T-helper 9 cell (primary cell): ENCODE measurements at places on chromosomes 6 and 20.
A peak's percentile ranks its signal among the peaks of the same experiment; 100 is the strongest.

- DNase-seq = no peak
Measured at GRCh38 chr20:55094353-55094861, 619.0 kb downstream of the DOK5 start.

GRCh38 chr6:85544776-85545175 is 48.9 kb downstream of the SNX14 start:
- no peak for DNase-seq

- no peak for DNase-seq
Measured at GRCh38 chr20:19620446-19620845, 137.6 kb upstream of the RIN2 start.

DNA sequence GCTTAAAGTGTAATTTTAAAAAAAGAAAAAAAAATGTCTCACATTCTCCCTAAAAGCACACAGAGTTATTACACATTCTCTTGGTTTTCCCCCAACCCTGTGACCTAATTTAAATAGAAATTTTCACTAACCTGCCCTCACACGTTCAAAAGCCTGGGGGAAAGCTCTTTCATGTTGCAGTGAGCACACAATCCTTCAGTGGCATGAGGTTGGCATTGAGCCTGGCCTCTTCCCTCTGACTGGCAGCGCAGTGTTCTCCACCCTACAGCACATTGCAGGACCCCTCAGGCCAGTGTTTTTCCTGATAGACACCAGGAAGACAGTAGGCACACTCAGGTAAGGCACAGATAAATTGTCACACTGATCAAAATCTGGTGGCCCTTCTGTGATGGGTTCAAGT is 34.1 kb downstream of the TNFRSF21 start:
- DNase-seq = no peak

GRCh38 chr20:23094213-23094896 is 8.2 kb upstream of the CD93 start:
- DNase-seq = no peak

DNA sequence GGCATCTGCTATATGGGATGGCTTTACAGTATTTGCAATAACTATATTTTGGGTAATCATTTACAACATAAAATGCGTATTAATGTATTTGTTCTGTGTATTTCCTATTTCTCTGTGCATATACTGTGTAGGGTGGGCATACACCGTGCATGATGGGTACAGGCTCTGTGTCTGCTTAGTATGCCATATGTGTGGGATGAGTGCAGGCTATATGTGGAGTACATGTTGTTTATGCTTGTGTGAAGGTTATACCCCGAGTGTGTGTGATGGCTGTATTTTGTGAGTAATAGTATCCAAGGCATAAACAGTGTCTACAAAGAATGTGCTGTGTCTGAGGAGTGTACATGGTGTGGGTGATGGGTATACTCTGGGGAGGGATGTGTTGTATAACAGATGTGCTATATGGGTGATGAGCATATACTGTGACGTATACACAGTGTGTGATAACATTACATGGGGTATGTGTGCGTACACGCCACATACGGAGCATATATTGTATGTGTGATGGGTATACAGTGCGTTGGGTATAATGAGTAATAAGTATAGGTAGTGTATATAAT is 52.7 kb downstream of the CPXM1 start:
- no peak for DNase-seq

- DNase-seq = no peak
Measured at GRCh38 chr6:13012296-13012695, 295.7 kb downstream of the PHACTR1 start.

GRCh38 chr6:147322299-147323162 is 118.3 kb downstream of the STXBP5 start:
- no peak for DNase-seq

DNA sequence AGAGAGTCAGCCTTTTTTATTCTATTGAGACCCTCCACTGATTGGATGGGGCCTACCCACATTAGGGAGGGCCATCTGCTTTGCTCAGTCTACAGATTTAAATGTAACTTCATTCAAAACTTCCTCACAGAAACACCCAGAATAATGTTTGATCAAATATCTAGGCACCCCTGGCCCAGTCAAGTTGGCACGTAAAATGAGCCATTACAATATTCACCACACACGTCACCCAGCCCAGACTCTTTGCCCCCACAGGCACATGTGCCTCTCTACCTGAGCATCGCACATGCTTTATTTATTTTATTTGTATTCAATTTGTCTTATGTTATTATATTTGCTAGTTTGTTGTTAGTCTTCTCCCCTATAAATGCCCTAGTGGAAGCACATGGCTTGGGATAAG is 70.9 kb upstream of the EYA2 start:
- DNase-seq = no peak

GRCh38 chr6:7243179-7243981 is 69.6 kb downstream of the SSR1 start:
- DNase-seq = peak; percentile 15

DNA sequence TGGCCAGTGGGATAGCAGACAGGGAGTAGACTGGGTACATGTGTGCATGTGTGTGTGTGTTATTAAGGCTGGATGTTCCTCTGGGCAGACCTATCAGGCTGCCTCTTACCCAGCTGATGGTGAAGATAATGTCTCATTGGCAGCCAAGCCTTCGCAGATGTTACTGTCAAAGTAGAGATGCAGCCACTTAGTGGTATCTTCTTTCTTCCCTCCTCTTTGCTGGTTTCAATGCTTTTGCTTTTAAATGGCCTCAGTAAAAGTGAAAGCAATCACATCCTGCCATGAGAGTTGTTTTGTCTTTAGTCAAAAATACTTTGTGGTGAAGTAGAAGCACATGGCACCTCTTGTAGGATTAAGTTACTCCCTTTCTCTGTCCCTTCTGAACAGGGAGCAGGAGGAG is 57.5 kb downstream of the SNRNP48 start:
- no peak for DNase-seq

- no peak for DNase-seq
Measured at GRCh38 chr6:34514593-34515472, 41.3 kb downstream of the SPDEF start.

DNA sequence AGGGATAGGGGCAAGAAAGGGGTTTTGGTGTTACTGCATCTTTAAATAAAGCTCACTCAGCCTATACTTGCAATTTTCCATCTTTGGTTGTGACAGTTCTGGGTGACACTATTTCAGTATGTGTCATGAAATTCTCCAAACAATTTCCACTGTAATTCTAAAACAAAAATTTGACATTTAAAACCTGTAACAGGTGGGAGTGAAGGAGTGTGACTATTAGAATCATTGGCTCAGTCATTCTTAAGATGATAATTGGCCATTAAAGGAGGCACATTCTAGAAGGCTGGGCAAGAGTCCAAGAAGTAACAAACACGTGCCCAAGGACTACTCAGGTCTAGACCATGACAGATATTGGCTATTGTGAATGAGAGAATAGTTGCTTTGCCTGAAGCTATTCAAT is 153.3 kb upstream of the ARG1 start:
- no peak for DNase-seq

DNA sequence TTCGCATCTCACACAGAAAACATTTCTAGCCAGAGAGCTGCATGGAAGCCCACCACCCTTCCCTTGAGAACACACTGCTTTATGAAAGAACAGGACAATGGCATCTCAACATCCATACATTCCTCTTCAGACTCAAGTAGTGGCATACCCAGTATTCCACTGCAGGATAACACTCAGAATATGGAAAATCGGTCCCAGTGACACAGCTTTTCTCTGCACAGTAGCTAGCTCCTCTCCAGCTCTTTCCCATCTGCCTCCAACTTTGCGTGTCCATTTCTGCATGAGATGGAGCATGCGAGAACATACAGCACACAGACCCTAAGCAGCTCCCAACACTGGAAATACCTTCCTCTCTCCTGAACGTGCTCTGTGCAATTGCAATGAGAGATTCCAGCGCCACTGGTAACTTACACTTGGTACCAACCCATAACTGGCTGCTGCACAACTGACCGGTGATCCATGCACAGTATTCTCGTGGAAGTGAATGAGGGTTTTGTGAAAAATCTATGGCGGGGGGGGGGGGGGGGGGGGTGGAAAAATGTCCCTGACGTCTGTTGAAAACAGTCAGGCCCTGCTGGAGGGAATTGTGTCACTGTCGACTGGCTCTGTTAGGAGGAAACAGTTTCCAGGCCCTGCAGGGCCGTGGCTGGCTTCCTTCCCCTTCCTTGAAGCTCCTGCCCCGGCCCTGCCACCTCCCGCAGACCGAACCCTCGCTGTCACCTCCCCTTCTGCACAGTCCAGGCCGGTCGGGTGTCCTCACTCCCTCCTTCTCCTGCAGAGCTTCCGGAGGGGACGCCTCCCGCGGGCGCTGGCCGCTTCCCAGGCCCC is 265.9 kb upstream of the QKI start:
- DNase-seq = no peak

DNA sequence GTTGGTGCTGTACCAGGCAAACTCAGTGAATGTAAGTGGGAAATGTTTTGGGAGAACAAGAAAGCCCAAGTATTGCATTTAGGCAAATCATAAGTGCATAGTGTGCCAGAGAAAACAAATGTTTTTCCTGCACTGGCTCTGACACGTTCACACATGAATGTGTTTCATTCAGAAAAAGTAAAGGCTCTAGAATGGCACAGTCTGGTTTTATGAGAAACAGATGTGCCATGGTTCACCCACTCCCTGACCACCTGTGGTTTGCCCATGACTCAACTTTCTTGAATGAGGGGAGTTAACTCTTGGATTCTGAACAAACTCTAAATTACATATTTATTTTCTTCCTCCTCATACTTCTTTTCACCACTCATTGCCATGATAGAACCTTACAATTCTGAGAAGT is 126.9 kb downstream of the KCNQ5 start:
- DNase-seq = no peak

GRCh38 chr6:113668641-113669408 is 188.3 kb upstream of the MARCKS start:
- no peak for DNase-seq

GRCh38 chr6:169034516-169035167 is 219.0 kb downstream of the THBS2 start:
- DNase-seq = no peak

GRCh38 chr20:50318710-50319109 is 128.1 kb downstream of the CEBPB start:
- DNase-seq = no peak

DNA sequence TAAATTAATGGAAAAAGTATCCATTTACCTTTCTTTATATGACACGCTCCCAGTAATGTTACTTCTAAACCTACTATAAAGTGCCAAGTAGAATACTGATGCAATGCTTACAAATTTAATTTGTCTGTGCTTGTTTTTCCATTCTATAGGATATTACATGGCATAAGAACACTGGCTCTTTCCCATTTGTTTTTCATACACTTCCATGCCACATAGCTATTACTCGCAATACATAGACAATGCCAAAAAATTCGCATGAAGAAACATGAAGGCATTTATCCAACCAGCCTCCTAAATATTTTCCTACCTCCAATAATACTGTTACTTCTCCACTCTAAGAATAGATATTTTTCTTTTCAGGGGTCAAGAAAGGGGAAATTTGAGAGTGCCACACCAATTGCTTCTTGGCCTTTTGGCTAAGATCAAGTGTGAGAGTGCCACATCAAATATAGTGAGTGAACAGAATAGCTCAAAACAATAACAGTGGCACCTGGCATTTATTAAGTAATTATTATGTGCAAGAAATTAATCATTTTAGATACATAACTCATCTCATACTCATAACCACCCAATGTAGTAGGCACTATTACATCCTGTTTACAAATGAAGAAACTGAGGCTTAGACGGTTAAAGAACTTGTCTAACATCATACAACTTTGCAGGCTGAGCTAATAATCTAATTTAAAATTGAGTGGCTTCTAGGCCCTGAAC is 845 bp upstream of the DST start:
- no peak for DNase-seq

GRCh38 chr20:15396900-15397299 is 1059.5 kb upstream of the FLRT3 start:
- DNase-seq = no peak

DNA sequence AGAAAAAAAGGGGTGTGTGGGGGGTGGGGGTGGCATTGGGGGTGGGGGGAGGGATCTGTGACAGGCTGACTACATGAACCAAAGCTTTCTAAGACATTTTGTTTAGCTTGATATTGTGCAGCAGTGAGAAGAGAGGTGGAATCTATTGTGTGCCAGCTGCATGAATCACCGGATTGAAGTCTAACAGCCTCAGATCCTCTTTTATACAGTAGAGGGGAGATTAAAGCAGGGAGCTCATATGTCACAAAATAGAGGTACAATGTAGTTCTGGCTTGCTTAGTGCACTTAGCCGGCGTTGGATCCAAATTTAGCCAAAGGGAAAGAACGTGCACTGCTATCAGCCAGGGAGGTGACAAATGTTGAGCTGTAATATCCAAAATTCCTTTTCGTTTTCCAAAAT is 404.2 kb upstream of the CITED2 start:
- DNase-seq = no peak

DNA sequence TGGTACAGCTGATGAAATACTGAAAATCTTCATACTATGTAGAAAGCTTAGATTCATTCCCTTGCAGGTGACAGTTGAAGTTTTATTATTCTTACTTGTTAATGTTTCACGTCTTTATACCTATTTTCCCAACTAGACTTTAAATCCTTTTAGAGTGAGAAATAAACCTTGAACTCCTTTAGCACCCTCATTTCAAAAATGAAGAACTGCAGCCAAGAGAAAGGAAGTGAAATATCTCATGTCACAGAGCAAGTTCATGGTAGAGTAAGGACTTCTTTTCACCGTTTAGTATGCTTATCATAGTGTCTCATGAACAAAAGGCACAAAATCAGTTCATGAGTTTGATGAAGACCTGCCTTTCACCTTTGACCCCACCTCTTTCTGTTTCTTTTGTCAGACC is 38.5 kb downstream of the ORC3 start:
- no peak for DNase-seq

DNA sequence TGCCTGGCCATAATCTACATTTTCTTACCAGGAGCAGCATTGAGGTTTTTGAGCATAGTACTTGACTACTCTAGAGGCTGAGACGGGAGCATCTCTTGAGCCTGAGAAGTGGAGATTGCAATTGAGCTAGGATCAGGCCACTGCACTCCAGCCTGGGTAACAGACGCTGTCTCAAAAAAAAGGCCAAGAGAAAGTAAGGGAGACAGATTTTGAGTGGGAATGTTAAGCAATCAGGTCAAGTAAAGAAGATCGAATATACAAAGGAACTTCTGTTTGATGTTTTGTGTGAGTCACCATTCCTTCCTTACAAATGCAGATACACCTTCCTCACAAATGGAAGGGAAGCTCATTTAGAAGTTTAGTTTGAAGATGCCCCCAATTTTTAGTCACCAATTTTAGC is 4.4 kb downstream of the PNRC1 start:
- DNase-seq = no peak
